Bronchial epithelial cell (primary cell): ENCODE measurements at places on chromosomes 3 and 15. TPM values are rescaled to one million over a fixed set of nuclear protein-coding genes. Genes with fewer than 3 reads are reported as not detected.

NUP210 gene
- under 0.01 TPM in 1 of 2 replicates, not detected in the other for total RNA-seq

COL6A5 gene
- total RNA-seq = not detected in 2 replicates

SCN11A gene
- total RNA-seq = not detected in 2 replicates

GAP43 gene
- not detected in 2 replicates for total RNA-seq

NAALADL2 gene
- 1.1 and 1.4 TPM in 2 replicates for total RNA-seq

FOXL2 gene
- 0.26 and 0.51 TPM in 2 replicates for total RNA-seq

GRCh38 chr3:89682556-89682955, 575.1 kb downstream of the EPHA3 start:
- no peak for DNase-seq

DNA sequence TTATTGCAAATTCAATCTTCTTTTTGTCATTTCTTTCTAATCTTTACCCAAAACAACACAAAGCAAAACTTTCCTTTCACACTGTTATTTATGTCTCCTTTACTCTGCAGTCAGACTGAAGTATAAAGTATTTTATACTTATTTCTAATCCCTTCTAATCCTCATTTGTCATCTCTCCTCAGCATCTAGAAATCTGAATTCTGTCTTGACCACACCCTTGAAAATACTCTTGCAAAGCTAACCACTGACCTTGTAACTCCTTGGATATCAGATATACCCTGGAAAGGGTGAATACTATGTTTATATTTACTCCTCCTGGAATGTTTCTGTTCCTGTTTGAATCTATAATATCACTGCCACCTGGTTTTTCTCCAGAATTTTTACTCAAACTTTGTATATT, 481.1 kb downstream of the ZNF385D start:
- no peak for DNase-seq

DNA sequence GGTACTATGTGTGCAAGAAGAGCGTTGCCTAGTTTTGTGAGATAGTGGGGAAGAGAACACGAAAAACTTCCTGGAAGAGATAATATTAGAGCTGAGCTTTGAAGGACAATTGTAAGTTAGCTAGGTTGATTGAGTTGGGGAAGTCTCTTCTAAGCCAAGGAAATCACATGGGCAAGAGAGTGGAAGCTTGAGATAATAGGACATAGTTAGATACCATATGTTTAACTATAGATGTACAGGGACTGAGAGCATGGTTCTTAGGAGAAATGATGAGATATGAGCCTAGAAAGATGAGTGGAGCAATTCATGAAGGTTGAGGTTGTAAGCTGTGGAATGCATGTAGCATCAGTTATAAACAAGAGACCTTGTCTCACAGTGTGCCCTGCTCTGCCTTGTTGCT, 30.1 kb upstream of the AQP9 start:
- DNase-seq = no peak

DNA sequence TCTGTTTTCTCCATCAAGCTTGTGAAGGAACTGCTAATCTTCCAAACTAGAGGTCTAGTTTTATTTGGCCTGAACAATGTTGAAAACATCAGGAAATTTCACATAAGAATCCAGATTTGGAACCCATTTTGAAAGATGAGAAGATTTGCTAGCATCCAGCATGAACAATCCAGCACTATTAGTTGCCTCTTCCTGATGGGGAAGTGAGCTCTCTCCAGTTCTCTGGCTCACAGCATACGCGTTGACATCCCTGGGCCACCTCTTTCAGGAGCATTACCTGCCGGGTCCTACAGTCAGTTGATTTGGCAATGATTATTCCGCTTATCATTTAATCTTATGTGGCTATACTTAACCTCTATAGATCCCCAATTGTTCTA, 10.9 kb downstream of the GPR87 start:
- DNase-seq = peak; percentile 64

- no peak for DNase-seq
These were observed 29.7 kb upstream of the PDCD6IP start for GRCh38 chr3:33768578-33769330.

- no peak for DNase-seq
These were observed 52.8 kb upstream of the UTS2B start for GRCh38 chr3:191383124-191383523.

GRCh38 chr15:26722621-26723160, 50.2 kb downstream of the GABRB3 start:
- no peak for DNase-seq

DNA sequence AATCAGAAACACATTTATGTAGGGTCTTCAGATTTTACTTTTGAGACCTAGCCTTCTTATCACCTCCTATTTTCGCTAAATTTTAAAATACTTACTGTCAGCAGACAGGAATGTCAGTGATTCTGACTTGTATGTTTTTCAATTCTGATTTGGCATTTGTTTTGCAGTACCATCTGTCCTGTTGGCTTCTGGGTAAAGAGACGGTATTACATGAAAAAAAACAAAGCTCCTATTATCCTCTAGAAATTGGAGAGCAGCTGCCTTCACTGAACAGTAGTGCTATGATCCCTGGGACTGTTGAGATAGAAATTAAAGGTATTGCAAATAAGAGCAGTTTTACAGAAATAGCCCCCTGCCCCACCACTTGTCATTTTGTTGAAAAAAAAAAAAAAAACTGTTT, 8.4 kb downstream of the ARMC8 start:
- DNase-seq = no peak

- DNase-seq = no peak
These were observed 1042.9 kb downstream of the NTRK3 start for GRCh38 chr15:87213626-87214025.

- no peak for DNase-seq
These were observed at the start of gene CADPS for GRCh38 chr3:62874711-62875557. Gene CADPS (minus strand): TSS chr3:62875416. CDS start chr3:62875029, 387 bp downstream.

GRCh38 chr15:95930659-95931375, 399.7 kb upstream of the NR2F2 start:
- DNase-seq = no peak

- DNase-seq = no peak
These were observed 15.9 kb downstream of the VEPH1 start for GRCh38 chr3:157487339-157487738.

DNA sequence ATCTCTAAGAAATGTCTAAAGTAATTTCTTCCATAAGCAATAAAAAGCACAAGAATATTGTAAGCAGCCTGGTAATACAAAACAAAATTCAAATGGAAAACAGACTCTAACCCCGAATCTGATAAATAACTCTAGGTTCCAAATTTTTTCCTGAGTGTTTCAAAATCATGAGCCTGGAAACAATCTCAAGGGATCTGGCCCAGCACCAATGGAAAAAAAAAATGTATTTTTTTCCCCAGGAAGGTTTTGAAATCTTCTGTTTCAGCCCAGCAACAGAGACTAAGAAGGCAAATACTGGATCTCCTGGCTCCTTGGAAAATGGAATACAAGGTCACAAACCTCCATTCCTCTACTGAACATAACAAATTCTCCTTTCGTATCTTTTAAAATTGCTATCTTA, 13.0 kb downstream of the TBC1D2B start:
- no peak for DNase-seq

DNA sequence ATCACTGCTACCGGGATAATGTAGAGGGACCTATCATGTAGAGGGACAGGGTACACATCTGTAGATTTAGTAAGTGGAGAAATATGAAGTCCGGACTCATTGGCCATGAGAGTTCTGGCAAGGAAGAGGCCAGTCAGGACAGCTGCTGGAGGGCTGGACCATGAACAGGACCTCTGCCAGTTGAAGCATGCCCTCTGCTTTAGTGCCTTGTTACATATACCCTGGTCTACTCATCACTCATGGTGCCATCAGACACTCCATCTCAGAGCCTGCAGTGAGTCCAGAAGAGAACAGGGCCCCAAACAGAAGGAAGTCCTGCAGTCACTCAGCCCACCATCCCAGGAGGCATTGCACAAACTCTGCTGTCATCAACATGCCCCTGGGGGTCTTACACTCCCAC, 54.7 kb upstream of the CA12 start:
- DNase-seq = no peak

GRCh38 chr3:16978234-16978920, 93.6 kb downstream of the PLCL2 start:
- DNase-seq = no peak

GRCh38 chr3:9681011-9681722, 22.5 kb upstream of the CPNE9 start:
- no peak for DNase-seq
